Type B pancreatic cell (in vitro differentiated cells): ENCODE measurements at places on chromosomes 6 and 20.

- no peak for DNase-seq
Measured at GRCh38 chr20:60900618-60901017, 351.4 kb upstream of the CDH4 start.

DNA sequence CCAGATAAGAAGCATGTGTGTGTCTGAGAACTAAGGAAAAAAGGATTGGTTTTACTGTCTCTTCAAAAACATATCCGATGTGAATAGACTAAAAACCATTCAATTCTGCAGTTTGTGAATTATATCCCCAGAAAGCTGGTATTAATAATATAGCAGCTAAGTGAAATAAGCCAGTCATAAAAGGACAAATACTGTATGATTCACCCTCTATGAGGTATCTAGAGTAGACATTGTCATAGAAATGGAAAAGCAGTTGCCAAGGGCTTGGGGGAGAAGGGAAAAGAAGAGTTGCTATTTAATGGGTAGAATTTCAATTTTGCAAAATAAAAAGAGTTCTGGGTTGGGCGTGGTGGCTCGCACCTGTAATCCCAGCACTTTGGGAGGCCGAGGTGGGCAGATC is 137.5 kb downstream of the ATXN1 start:
- no peak for DNase-seq

DNA sequence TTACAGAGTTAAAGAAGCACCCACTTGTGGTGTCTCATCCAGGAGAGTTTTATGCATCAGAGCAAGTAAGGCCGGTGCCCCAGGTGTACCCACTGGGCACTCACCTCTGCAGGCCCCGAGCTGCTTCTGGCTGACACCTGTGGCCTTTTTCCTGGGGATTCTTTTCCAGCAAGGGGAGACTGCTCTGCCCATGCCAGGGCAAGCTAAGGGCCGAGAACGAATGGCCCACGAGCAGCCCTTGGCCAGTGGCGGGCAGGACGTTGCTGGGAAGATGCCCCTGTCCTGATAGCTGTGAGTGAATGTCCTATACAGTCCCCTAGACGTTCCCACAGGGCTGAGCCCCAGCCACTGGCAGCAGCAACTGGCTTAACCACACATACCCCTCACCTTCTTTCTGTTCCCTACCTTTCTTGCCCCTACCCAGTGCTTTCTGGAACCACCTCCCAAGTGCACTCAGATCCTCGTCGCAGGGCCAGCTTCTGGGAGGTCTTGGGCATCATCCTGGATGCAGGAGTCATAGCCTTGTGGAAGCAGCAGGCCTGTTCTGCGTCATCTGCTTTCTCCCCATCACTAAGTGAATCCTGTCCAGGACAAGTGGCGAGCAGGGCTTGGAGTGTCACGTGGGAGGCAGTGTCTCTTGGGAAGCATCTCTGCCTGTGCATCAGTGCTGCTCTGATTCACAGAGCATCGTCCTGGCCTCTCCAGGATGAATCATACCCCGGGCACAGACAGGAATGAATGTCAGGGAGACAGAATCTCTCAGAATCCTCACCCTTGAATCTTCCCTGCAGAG is 32.5 kb downstream of the SYNDIG1 start:
- DNase-seq: no peak

GRCh38 chr6:140774080-140774505 is 1358.6 kb upstream of the GJE1 start:
- DNase-seq: no peak

GRCh38 chr6:41734666-41735426 is 562 bp downstream of the TFEB start:
- no peak for DNase-seq

DNA sequence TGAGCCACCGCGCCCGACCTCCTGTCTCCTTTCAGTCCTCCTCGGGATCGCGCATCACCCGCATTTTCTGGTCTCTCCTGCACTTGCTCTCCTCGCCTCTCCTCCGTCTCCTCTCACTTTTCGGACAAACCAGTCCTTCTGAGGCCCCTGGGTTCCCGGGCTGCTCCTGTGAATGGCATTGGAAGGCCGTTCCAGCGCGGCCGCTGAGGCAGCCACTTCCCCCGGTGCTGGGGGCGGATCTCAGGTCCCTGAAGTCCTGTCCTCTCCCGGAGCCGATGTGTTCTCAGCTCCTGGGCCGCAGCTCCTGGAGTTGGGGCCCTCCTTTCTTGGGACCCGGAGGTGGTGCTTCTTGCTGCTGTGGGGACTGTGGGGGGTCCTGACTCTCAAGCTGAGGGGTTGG is 803 bp downstream of the MICB start:
- DNase-seq: no peak

DNA sequence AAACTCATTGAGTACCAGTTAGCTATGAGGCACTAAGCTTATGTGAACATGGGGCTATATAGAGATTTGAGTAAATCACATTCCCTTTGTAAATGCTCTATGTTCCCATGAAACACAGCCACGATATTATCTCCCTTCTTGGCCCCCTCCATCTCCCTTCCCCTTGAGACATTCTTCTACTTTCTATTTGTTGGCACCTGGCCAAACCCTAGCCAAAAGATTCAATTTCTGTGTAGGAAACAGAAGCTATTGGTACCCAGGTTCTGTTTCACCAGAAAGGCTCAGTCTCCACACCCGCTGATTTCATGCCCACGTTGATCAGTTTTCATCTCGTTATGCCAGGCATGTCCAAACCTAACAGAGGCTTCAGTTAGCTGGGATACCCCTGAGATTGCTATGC is 145.5 kb upstream of the LAMP5 start:
- DNase-seq: no peak

DNA sequence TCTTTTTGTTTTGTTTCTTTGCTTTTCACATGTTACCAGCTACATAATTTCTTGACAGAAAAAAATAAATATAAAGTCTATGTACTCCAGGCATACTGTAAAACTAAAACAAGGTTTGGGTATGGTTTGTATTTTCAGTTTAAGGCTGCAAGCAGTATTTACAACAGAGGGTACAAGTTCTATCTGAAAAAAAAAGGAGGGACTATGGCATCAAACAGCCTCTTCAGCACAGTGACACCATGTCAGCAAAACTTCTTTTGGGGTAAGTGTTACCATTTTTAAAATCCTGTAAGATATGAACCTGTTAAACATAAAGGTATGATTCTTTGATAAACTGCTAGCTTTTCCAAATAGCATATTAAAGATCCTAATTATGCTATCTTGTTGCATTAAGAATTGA is 393 bp downstream of the RUNX2 start:
- no peak for DNase-seq

- DNase-seq: no peak
Measured at GRCh38 chr20:12255461-12255970, 337.8 kb downstream of the BTBD3 start.

DNA sequence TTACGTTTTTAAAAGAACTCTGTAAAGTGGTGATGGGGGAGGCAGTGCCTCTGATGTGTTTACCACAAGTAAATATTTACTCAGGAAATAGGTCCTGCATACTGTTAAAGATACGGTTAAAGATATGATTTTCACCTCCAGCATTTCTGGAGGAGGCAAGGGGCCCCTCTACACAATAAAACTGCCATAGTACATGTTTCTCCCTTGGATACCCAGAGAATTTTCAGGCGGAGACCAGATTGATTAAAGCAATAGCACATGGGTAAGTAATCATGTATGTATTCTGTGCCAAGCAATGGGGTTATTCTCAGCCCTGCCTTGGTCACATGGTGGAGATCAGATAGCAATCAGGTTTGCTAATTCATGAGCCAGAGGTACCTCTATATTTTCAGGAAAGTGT is 9.6 kb downstream of the RIPOR2 start:
- no peak for DNase-seq

- DNase-seq: no peak
Measured at GRCh38 chr6:90709431-90709996, 122.6 kb upstream of the MAP3K7 start.

DNA sequence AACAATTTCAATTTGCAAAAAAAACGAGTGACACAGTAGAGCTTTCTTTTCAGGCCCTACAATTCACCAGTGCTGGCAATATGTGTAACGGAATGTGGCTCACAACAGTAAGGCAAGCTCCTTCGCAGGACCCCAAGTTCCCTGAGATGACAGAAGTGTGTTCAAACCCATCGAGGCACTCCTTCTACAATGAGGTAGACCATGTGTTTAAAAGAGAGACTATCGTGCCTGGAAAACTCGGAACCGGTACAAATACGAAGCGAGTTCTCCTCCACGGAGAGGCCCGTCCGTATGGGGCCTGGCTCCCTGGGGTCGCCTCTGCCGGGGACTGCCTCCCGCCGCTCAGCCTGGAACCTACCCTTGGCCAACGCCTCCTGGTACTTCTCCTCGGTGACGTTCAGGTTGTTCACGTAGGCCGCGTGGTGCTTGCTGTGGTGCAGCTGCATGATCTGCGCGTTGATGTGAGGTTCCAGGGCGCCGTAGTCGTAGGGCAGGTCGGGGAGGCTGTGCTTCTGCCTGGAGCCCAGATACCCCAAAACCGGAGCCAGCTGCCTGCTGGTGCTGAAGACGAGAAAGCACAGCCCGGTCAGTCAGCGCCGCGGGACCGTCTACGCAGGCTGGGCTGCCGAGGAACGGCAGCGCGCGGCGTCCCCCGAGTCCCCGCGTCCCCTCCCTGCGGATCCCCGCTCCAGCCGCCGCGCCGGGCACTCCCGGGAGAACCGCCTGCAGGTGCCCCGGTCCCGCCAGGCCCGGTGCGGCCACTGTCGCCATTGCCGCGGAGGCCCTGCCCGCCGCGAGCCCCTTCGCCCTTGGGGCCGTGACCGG is 526 bp downstream of the SOD2 start:
- peak; percentile 79 for DNase-seq

DNA sequence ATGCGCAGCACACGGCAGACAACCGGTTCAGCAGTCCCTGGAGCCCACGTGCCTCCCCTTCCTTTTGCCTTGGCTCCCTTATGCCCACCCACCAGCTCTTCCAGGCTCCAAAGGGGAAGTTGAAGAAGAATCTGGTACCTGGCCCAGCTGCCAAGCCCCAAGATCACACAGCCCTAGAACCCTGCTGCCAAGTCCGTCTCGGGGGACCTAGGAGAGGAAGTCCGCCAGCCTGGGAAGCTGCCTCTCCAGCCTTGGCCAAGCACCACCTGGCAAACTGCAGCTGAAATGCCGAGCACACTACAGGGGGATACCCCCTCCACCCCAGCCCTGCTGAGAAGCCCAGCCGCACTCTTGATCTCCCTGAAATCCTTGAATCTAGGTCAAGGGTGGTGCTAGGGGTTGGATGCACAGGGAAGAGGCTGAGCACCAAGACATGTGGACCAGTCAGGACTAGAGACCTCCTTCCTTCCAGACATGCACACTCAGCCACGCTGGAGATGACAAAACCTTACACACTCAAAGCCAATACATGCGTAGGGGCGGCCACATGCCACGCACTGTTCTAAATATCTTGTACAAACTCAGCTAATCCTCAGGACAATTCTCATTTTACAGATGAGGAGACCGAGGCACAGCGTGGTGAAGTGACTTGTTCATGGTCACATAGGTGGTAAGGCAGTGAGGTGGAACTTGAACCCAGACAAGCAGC is 124.1 kb downstream of the PREX1 start:
- DNase-seq: no peak

DNA sequence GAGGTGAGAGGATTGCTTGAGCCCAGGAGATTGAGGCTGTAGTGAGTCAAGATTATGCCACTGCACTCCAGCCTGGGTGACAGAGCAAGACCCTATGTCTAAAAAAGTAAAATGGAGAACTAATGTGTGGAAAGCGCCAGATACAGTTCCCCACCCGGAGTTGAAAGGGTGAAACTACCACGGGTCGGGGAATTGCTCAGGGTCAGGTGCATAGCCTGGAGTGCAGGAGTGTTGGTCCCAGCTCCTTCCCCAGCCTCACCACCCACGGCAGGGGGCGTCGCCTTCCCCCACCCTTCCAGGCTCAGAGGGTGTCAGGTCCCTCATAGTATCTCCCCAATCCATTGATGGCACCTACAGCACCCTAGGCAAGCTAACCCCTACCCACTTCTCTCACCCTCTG is 26.1 kb downstream of the C20orf203 start:
- no peak for DNase-seq

DNA sequence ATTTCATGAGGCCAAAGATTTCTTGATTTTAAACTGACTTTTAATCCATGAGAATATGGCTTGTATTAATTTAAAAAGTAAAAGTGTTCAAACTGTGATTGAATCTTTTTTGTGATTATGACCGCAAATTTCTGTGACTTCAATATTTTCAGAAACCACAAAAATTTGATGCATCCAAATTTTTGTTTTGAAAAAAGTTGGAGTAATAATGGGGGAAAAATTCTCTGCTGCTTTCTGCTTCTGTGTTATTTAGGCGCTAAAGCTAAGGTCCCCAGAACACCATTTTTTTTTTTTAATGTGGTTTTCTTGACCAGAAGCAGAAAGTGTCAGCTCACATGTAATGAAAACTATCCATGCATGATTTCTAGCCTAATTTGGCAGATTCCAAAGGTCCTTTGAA is 65.3 kb downstream of the GRIK2 start:
- no peak for DNase-seq

GRCh38 chr6:95185874-95186273 is 391.5 kb upstream of the MANEA start:
- DNase-seq: no peak

GRCh38 chr20:41169791-41170351 is 32.5 kb downstream of the PLCG1 start:
- DNase-seq: no peak

DNA sequence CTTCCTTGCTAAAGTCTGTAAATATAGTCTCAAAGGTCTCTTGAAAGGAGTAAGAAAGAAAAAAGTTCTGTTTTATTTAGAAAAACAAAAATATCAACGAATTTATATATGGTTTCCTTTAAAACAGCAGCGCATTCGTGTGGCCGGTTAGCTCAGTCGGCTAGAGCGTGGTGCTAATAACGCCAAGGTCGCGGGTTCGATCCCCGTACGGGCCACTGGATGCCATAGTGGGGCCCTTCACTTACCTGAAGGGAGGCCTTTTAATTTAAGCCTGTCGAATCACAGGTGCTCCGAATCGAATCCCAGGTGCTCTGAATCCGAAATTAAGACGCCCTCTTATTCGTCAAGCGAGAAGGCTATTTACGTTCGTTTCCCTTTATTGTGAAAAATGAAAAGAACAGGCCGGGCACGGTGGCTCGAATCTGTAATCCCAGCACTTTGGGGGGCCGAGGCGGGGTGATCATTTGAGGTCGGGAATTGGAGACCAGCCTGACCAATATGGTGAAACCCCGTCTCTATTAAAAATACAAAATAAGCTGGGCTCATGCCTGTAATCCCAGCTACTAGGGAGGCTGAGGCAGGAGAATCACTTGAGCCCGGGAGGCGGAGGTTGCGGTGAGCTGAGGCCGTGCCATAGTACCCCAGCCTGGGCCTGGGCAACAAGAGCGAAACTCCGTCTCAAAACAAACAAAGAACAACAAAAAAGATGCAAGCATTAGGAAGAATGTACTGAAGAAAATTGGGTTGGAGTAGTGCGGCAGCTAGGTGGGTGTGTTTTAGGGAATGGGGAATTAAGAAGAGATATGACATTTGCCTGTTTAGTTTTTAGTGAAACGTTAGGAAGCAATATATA is 195.8 kb upstream of the ZNF184 start:
- no peak for DNase-seq

GRCh38 chr6:159493898-159494585 is 199.0 kb downstream of the SOD2 start:
- no peak for DNase-seq

GRCh38 chr6:35553315-35553714 is 40.6 kb upstream of the TULP1 start:
- DNase-seq: no peak

GRCh38 chr6:150590446-150590845 is 9.2 kb upstream of the PLEKHG1 start:
- no peak for DNase-seq

- no peak for DNase-seq
Measured at GRCh38 chr6:75691012-75691411, 58.0 kb upstream of the MYO6 start.

GRCh38 chr20:12554426-12554825 is 454.3 kb upstream of the SPTLC3 start:
- no peak for DNase-seq
